CD8-positive, alpha-beta memory T cell (primary cell): ENCODE measurements at places on chromosomes 6 and 20. TPM values are rescaled to one million over a fixed set of nuclear protein-coding genes. Genes with fewer than 3 reads are reported as not detected.

- DNase-seq = no peak
These were observed 187.4 kb downstream of the SLC16A10 start for GRCh38 chr6:111274593-111275217.

DNA sequence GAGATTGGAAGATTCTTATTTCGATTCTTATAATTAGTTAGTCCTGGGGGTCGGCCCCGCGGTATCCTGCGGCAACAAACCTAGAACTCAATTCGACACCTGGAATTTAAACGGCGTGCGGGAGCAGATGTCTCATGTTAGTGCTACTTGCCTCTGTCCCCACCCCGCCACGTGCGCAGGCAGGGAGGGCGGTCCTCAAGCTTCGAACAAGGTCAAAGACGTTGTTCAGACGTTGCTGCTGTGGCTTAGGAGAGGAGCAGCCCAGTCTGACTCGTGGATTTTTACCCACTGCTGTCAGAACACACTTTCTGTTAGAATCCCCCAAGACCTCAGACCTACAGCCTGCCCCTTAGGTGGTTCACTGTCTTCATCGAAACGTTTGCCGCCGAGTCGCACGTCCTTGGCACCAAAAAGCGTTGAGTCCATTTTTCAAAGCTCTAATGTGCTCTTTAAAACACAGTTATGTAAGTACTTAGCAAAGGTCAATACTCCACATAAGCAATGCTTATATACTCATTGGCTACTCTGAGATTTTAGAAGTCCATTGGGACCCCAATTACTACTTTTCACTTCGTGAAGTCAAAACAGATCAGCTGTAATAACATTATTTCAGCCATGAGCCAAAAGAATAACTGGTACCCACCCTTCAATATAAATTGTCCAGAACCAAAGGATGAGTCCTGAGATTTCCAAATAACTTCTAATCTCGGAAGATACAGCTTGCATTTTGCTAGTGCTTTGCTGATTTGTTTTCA, 2.7 kb upstream of the C6orf62 start:
- no peak for DNase-seq

GRCh38 chr6:129936329-129937165, 75.4 kb upstream of the TMEM244 start:
- DNase-seq = peak; percentile 56

The CGA gene
- total RNA-seq = not detected

The SLC25A27 gene
- 0.85 TPM for total RNA-seq

GRCh38 chr20:13458860-13459451, 179.8 kb downstream of the TASP1 start:
- no peak for DNase-seq

DNA sequence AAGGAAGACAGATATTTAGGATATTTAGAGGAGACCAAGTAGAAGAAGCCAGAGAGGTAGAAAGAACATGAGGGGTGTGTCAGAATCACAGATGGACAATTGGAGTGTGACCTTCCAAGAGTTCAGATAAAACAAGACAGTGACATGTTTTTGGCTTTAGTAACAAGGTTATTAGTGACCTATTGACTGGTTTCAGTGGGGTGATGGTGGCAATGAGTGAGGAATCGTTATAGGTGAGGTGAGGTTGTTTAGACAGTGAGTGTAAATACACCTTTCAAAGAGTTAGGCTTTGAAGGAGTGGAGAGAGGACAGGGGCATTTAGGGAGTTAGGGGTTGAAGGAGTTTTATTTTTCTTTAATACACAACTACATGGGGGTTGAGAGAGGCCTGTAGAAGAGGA, 3.2 kb downstream of the SNRNP48 start:
- no peak for DNase-seq

DNA sequence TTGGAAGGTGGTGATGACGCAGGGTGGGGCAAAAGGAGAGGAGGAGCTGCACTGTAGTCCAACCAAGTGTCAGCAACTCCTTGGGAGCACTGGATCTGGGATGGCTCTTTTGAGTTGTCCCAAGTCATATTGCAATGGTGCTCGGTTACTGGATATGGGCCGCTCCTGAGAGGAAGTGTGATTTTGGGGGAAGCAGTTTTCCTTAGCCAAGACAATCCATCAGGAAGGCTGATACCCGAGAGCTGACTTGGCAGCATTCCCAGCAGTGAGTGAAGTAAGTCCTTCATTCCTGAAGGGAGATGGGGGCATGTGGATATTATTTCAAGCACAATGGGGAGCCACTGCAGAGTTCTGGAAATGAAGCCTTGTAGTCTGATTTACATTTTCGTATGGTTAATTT, 354.1 kb downstream of the RFPL4B start:
- DNase-seq = no peak

- DNase-seq = no peak
These were observed 451 bp downstream of the DNAJC5 start for GRCh38 chr20:63895202-63895951.

GRCh38 chr20:38270869-38271605, 10.5 kb upstream of the KIAA1755 start:
- DNase-seq = no peak

The KIFC1 gene
- 52.7 TPM for total RNA-seq

- DNase-seq = no peak
These were observed 50.1 kb downstream of the CYP24A1 start for GRCh38 chr20:54123587-54124180.

DNA sequence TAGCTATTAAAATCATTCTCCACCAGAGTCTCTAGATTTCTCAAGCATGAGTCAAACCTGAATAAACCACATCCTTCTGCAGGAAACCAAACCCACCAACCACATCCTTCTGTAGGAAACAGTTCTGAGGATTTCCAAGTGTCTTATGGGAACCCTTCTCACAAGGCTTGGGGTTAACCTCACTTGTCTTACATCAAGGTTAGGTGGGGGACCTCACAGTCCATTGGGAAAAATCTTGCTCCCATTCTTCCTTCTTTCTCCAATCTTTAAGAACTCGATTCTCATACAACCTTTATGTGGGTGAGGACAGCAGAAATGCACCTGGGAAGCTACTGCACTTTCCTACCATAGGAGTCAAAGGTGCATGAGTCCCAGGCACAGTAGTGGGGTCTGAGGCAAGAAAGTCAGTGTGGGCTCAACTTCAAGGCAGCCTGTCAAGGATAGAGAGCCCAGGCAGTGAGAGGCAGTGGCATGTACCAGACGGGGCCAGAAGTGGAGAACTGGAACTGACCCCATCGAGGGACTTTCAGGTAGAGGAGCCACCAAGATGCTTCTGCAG, 114.5 kb downstream of the SLC22A3 start:
- DNase-seq = peak; percentile 18

The DEF6 gene
- 73.0 TPM for total RNA-seq

DNA sequence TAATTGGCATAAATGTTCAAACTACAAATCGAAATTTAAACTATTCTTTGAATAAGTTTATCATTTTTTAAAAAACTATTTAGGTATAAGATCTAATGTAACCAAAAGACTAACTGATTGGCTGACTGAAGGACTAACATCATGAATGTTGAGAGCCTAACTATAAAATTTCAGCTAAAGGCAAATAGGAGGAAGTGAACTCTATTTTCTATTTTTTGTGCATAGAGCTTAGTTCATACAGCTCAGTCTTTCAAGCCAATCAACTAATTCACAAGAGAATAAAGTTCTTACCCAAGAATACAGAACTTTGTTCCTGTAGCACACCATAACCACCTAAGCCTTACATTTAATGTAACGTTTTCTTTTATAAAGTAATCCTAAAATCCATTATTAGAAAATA, 46.3 kb upstream of the STXBP5 start:
- DNase-seq = no peak

DNA sequence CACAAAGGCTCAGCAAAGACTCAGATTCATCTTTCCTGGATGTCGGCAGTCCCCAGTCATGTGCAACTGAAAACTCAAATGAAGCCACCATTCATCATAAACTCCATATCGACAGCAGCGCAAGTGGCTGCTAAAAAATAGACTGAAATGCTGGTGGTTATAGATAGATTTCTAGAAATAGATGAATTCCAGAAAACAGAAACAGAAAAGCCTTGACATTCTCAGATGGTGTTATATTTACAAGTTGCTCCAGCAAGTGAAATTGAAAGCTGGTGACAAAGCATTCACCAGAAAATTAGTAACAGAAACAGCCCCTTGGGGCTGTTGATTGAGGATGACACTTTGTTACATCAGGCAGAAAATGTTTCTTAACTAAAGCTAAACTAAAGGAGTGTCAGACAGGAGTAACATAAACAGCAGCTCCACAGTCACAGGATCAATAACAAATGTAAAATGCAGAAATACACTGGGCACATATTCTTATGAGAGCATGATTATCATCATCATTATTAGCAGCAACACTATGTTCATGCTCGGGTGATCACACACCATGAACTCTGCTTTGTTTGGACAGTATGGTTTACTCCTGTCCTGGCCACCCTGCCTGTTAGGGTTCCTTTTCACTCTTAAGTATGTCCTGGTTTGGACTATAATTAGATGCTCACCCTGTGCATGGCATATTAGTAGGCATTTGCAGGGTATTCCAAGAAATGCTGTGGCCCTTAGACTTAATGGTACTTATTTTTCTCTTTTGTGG, 36.4 kb upstream of the SLC35F1 start:
- no peak for DNase-seq

The LY86 gene
- total RNA-seq = 0.31 TPM

The PHACTR3 gene
- not detected for total RNA-seq
